Stimulated activated CD4-positive, alpha-beta T cell treated with anti-CD3 and anti-CD28 coated beads, Interleukin-15, amount 100 ng/mL, for 1 hour (primary cell): ENCODE measurements at places on chromosomes 3 and 15.

GRCh38 chr3:57587905-57588304 is 9.2 kb downstream of the ARF4 start:
- no peak for DNase-seq

- no peak for DNase-seq
Measured at GRCh38 chr15:92629975-92630626, 25.5 kb downstream of the FAM174B start.

- no peak for DNase-seq
Measured at GRCh38 chr3:13846238-13846637, 33.6 kb downstream of the WNT7A start.

- no peak for DNase-seq
Measured at GRCh38 chr3:128356822-128357221, 109.9 kb downstream of the DNAJB8 start.
